ENCODE measurements at places on chromosomes 2 and 18.

DNA sequence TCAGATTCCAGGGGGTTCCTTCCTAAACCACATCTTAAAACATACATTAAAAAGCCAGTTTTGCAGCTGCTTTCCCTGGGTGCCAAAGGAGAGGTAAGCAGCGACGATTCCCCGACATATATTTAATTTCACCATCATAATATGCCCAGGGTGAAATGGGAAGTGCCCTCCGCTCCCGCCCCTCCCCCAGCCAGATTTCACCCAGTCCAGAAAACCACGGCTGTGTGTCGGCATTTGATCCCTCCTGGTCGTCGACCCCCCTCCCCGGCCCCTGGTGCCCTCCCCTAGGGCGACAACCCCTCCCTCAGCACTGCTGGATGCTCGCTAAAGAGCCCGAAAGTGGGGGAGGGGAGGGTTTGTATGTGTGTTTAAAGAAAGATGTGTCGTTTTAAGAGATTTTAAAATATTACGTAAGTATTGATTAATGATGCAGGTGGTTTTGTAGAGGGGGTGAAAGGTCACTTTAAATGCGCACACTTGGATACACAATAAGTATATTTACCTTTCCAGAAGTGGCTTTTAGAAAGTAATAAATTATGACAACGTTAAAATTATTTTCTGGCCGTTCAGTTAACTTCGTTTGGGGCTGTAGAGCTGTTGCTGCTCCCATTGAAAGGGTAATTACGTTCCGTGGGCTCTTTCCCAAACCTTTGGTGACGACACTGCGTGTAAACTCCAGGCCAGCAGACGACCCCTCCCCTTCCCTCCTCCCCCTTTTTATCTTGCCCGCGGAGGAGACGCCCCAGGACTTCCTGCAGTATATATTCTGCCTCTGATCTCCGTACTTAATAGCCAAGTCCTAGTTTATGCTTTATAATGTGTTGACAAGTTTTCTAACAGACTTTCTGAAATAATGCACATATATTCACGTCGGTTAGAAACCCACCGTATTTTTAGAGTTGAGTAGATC, 3.4 kb upstream of the BCL11A start:
- no peak for DNase-seq

- no peak for DNase-seq
Measured at GRCh38 chr2:26772064-26773001, 8.2 kb downstream of the SLC35F6 start.

- DNase-seq = no peak
Measured at GRCh38 chr2:26720322-26721114, 28.0 kb downstream of the KCNK3 start.

DNA sequence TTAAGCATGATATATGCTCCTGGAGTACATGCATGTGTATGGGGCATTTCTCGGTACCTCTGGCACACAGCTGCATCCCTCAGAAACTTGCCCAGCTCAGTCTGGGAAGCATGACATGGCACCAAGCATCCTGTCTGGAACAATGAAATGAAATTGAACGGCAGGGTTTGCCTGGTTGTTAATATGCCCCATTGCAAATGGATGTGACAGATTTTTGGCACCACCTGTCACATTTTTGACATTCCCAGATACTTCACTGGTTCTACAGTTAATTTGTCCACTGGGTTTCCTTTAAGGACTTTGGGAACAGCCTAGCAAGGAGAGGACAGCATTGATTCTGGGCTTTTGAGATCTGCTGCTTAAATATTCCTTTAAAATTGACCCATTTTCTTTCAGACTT, 305.8 kb downstream of the TSN start:
- no peak for DNase-seq

- no peak for DNase-seq
Measured at GRCh38 chr2:214695789-214696188, 113.7 kb downstream of the BARD1 start.

DNA sequence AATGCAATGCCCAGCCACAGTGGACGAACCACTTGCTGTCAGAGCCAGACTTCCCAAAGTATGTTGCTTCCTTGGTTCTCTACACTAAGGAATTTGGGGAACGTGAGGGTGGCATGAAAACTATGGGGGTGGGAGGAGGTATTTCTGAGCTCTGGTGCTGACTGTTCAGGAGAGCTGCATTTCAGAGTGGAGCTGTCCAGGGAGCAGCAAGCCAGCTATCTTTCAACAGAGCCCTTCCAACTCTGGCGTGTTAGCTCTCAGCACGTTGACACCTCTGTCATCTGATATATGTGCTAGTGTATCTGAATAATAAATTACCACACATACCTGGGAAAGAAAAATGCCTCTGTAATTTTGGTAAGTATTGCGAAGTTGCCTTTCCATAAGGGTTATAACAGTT, 66.1 kb downstream of the SAP130 start:
- no peak for DNase-seq

DNA sequence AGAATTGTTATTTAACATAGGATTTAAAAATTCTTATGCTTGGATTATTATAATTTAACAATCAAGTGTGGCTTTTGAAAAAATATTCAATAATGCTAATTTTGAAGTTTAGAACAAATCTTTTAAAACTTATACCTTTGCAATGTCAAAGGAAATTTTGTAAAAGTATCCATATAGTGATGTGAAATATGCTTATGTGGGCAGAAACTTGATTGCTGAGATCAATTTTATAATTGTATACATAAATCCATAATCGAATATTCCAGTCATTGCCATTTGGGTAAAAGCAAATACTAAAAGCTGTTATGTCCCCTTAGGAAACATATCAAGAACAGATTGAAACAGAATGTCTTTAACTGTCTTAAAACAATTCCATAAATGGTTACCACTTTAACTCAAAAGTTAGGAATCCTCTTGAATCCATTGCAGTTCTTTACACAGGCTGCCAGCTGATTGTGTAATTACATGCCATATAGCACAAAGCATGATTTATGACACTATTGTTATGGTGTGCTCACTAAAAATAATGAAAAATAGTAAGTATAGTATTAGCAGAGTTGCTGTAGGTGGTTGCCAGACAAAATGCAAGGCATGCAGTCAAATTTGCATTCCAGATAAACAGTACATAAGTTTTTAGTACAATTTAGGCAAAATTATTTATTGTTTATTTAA, 24.2 kb downstream of the PLCL1 start:
- DNase-seq = no peak

DNA sequence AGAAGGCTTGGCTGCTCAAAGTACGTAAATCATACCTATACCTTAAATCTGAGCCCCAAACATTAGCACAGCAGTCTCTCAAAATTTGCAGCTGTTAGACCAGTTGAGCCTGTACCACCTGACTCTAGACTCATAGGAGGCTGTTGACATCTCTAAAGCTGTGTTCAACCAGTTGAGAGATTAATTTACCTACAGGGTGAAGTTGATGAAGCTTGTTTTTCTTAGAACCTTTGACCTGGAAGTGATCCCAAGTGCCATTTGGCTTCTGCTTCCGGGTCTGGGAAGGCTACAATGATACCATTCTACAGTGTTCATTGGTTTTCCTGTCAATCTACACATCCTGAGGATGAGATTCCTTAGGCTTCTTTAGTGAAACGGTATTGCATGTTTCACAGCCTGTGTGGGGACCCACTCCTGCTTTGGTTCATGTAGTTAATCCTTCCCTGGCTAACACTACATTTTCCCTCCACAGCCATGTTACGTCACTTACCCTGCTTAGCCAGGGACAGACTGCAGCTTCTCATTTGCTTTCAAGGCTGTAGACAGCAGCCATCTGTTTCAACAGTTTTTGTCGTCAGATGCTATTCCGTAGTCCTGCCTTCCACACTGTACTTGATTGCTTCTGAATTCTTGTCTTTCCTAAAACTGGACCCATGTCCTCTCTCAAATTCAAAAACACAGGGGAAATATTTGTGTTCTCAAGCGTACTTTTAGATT, 4.7 kb upstream of the IL1RL2 start:
- no peak for DNase-seq

DNA sequence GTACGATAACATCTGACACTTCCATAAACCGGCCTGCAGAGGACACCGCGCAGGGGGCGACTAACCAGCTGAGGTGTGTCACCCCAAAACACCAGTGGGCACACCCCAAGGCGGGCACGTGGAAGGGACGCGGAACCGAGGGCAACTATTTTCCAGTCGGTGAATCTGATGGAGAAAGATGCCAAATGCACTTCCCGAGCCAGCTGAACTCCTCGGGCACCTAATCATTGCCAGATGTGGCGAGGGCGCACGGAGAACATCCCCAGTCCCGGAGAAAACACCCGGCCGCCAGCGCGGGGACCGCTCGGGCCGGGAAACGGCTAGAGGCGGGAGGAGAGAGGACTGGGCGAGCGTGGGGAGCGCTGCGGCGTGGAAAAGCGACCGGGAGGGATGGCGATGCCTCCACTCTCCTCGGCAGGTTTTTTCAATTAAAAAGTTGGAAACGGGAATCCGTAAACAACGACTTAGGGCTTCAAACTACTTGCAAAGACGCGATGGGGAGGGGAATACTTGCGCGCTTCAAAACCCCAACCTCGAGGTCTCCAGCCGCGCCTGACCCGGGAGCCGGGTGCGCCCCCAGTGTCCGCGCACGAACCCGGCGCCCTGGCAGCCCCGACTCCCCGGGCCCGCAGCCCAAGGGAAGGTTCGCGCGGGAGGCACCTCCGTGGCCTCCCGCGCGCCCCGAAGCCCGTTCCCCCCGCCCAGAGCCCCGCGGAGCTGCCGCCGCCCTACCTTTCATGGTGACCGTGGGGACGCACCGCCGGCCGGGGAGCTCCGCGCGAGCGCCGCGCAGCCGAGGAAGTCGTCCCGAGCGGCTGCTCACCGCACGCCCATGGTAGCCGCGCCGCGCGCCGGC, 497 bp downstream of the COLEC12 start:
- no peak for DNase-seq

- no peak for DNase-seq
Measured at GRCh38 chr2:186949726-186950256, 100.8 kb upstream of the ZSWIM2 start.

DNA sequence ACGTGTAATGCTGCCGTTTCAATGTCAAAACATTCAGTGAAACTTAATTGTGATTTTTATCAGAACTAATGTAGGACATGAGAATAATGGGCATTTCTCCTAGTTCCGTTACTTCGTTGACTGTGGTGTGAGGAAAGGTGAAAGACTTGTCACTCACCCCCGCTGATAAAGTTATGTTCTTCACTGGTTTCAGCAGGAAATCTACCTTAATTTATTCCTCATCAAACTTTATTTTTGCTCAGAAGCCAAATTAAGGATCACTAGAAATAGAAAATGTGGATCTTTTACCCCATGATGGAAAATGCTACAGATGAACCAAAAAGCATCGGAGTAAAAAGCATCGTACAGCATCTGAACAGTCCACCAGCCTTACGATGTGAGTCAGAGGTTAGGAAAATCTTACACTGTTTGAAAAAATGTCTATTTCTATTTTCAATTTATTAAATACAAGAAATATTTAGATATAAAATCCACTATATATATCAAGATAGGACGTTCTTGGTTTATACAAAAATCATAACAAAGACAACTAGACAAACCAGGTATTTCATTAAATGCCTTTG, 1.0 kb upstream of the ROCK1 start:
- DNase-seq = no peak

DNA sequence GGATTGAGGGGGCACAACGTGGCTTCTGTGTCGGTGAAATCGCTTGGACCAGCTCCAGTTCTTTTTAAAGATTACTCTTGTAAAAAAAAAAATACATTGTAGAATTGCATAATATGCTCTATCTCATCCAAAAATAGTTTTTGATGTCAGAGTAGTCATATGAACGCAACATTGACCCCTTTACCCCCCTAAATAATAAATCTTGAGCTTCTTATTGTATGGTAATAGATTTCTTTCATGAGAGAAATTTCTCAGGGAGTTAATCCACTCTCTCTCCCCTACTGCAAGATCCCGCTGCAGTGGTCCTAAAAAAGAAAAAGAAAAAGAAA, 50.2 kb upstream of the PAIP2B start:
- no peak for DNase-seq

DNA sequence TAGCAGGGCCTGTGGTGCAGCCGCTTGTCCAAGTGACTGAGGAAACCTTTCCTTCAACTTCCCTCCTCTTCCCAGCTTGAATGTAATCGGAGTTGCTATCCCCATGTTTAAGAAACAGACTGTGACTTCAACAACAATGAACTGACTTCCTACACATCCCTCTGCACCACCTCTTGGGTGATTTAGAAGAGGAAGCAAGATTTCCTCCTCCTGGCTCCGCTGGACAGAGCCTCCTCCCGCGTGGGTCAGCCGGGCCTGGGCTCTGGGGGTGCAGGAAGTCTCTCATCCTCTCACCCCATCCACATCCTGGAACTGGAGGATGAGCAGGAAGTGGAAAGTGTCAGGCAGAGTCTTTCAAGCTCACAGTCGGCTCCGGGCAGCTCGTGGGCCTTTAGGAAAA, 84.3 kb downstream of the GATA6 start:
- DNase-seq = no peak

DNA sequence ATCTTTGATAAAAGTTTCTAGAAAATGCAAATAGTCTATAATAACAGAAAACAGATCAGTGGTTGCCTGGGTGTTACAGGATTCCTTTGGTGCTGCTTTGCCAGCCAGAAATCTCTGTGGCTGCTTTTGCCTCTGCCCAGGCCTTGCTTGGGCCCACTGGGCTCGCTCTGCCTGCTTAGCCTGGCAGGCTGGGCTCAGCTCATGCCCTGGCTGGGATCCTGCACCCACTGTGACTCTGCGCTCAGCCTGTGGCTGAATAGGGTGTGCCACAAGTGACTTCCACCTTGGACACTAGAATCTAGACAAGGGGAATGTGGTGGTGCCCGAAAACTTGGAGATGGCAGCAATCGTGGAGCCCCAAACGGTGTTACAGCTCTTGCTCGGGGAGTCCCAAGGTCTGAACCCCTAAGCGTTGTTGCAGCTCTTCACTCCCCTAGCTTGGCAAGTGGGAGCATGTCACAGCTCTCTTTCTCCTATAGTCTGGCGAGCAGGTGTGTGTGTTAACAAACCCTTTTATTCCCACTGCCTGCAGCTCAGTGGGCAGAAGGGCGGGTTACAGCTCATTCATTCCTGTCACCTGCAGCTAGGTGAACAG, 50.9 kb downstream of the FBXO48 start:
- DNase-seq = no peak

- no peak for DNase-seq
Measured at GRCh38 chr2:216653931-216654365, 20.7 kb downstream of the IGFBP2 start.

- no peak for DNase-seq
Measured at GRCh38 chr2:204503869-204504268, 41.4 kb upstream of the PARD3B start.

GRCh38 chr2:204112084-204112770, 175.7 kb downstream of the ICOS start:
- no peak for DNase-seq
